ENCODE measurements at places on chromosomes 3 and 15.

- no peak for DNase-seq
Measured at GRCh38 chr3:167843886-167844285, 108.4 kb downstream of the SERPINI1 start.

- DNase-seq = no peak
Measured at GRCh38 chr15:26877831-26878230, 11.0 kb downstream of the GABRA5 start.

DNA sequence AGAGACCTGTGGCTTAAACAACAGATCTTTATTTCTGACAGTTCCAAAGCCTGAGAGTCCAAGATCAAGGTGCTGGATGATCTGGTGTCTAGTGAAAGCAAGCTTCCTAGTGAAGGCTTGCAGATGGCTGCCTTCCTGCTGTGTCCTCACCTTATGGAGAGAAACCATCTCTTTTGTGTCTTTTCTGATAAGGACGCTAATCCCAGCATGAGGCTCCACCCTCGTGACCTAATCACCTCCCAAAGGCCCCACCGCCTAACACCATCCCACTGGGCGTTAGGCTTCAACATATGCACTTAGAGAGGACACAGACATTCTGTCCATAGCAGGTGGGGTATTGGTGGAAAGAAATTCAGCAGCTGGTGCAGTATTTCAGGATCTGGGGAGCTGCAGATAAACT is 19.8 kb upstream of the LYSMD4 start:
- no peak for DNase-seq

- DNase-seq = no peak
Measured at GRCh38 chr3:195839260-195840010, 27.7 kb upstream of the MUC4 start.

- no peak for DNase-seq
Measured at GRCh38 chr15:62394079-62394478, 229.0 kb upstream of the C2CD4B start.

GRCh38 chr15:60840703-60841411 is 361.9 kb upstream of the ICE2 start:
- DNase-seq = no peak

GRCh38 chr3:71061581-71061980 is 521.9 kb downstream of the FOXP1 start:
- DNase-seq = no peak

DNA sequence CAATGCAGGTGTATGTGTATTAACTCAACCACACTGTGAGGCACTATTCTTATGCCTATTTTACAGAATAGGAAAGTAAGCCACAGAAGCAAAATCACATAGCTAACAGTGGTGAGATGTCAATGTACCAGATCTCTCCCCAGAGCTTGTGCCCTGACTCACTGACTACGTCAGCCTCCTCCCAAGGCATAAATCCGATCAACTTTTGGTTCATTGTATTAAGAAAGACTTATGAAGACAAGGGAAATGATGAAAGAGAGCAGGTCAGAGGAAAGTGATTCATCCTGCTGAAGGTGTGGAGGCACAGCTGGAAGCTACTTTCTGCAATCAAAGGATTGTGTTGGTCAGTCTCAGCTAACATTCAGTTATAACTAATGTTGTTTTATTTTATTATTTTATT is 33.0 kb upstream of the SV2B start:
- DNase-seq = no peak

GRCh38 chr3:142489572-142490323 is 41.9 kb upstream of the XRN1 start:
- DNase-seq = no peak

DNA sequence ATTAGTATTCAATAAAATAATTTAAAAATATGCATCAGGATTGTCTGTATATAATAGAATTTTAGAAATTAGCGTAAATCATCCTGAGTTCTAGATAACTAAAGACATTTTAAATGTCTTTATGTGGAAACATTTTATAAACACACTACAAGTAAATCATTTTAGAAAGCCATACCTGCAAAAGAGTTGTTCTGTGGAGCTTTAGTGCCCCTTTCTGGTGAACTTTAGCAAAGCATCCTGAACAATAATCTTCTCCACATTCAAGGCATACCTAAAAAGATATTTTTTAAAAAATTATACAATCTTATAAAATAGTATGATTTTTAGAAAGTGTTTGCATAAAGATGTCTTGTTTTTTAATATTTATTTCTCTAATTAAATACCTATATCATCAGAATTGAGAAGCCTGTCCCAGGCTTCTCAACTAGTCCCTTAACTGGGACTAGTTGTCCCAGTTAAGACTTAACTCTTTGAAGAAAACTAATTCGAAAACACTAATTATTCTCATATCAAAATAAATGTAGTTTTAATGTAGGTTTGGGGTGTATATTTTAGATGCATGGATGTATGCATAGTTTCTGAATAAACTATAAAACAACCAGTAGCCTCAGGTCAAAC is 29.7 kb downstream of the ZBBX start:
- DNase-seq = peak; percentile 43

- no peak for DNase-seq
Measured at GRCh38 chr15:45180648-45181436, 6.9 kb downstream of the SHF start.

GRCh38 chr15:76668900-76669299 is 236.2 kb downstream of the SCAPER start:
- DNase-seq = no peak

GRCh38 chr15:87680208-87680607 is 576.3 kb downstream of the NTRK3 start:
- no peak for DNase-seq

DNA sequence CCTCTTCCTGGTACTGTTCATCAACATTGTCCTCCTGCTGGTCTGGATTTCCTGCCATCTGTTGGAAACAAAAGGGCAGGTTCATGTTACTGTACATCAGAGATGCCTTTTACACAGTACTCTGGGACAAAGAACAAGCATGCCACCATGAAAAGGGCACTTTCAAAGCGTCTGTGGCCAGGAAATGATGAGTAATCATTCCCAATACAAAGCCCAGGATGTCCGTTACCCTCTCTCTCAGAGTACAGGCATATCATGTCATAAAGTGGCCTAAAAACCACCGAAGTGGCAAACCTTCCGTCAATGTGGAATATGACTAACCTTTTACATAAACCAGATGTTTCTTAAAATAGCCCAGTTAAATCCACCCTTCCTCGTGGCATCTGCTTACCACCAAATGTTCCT is 71.2 kb downstream of the GOLIM4 start:
- peak; percentile 95 for DNase-seq

- DNase-seq = peak; percentile 64
Measured at GRCh38 chr3:76044601-76045600, 259.6 kb upstream of the ZNF717 start.

GRCh38 chr3:73602170-73602569 is 22.6 kb downstream of the PDZRN3 start:
- peak; percentile 80 for DNase-seq

- DNase-seq = no peak
Measured at GRCh38 chr15:69797051-69797595, 300.6 kb downstream of the TLE3 start.

GRCh38 chr3:188948281-188948996 is 223.3 kb upstream of the TPRG1 start:
- peak; percentile 99 for DNase-seq

GRCh38 chr3:194197981-194198695 is 62.2 kb downstream of the HES1 start:
- no peak for DNase-seq

DNA sequence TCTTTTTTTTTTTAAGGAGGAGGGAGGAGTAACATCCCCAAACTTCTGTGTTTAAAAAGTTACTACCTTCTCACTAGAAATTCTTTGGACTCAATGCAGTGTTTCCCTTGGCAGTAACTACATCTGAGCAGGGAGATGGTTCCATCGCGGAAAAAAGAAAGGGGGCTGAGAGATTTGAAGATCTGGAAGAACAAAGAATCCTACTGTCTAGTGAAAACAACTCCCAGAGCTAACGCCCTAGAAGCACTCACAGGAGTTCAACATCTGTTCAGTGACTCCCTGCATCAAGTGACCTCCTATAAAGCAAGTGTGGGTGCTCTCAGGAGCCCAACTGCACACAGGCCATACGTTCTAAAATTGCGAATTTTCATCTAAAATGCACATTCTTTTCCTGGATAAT is 66.8 kb upstream of the PXYLP1 start:
- DNase-seq = no peak

- DNase-seq = no peak
Measured at GRCh38 chr3:15653321-15653720, 51.8 kb downstream of the BTD start.

GRCh38 chr15:48242535-48242934 is 36.4 kb downstream of the SLC12A1 start:
- no peak for DNase-seq

All from astrocyte of the spinal cord (primary cell).